Activated T-helper 1 cell treated with Interleukin-2 at 50 U/mL for 16 hours (primary cell): ENCODE measurements at places on chromosomes 3 and 15.
A peak's percentile ranks its signal among the peaks of the same experiment; 100 is the strongest.

DNA sequence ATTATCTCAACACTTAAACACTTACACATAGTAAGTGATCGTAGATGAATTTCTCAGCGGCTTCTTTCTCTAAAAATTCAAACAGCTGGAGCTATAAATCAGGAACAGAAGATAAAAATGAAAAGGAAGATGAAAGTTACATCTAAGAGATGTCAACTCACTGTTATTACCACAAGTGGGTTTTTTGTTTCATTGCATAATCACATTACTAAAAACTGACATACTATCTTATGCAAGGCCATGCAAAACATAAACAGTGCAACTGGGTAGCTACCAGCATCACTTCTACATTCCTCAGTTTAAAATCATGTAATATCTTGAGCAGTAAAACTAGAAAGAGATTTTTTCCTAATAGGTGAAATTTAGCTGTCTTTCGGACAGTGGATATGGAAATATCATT, 14.9 kb downstream of the MINDY4B start:
- DNase-seq = no peak

DNA sequence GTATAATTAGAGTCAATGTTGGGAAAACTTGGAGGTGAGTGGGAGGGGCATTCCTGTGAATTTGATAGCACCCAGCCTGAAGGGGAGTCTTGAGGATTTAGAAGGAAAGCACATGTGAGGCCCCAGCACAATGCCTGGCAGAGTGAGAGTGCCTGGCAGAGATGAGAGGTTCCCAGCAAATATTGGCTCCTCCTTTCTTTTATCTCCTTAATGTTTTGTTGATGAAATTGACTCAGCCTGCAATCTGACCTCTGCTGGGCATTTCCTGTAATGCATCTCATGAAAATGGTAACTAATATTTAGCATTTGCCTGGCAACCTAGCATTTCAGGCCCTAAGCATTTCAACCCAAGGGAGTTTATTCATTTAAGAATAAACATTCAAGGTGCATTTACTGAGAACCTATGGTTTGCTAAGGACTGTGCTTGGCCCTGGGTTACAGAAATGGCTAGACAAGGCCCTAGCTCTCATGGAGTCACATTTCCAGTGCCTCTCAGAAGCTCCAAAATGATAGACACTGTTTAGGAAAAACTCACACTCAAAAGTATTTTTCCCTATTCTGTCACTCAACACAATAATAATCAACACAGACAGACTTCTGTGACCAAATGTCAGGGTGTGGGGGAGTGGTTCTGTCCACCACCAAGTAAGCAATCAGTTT, 19.0 kb downstream of the PDHB start:
- DNase-seq = peak; percentile 1

- DNase-seq = no peak
Observed at GRCh38 chr3:141112686-141113297, 61.6 kb downstream of the SPSB4 start.

GRCh38 chr3:183279371-183279770, 26.3 kb downstream of the B3GNT5 start:
- no peak for DNase-seq

- no peak for DNase-seq
Observed at GRCh38 chr3:101202640-101203039, 117.7 kb downstream of the IMPG2 start.

- no peak for DNase-seq
Observed at GRCh38 chr3:186094271-186094670, 14.6 kb downstream of the ETV5 start.

DNA sequence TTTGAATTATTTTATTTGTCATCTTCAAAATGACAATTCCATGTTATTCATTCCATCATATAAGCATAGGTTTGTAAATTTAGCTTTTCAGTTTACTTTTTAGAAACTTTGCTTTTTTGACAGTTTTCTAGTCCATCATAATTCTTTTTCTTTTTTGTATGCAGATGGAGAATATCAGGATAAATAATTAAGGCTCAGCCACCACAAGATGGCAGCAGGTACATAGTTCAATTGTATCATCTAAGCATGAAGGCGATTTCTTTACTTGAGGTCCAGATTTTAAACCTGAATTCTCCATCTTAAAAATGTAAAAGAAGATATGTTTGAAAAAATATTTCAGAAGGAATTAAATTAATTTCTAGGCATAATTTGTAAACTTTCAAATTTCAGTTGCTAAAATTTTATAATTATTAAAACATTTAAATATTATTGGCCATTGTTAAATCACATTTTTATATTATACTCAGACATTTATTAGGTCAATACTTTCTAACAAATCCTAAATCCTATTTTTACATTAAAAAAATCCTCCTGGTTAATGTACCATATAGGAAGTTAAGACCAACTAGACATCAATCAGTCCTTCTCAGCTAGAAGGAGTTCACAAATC, 15.1 kb downstream of the PLSCR5 start:
- no peak for DNase-seq

GRCh38 chr15:26260517-26261133, 397.5 kb upstream of the ATP10A start:
- DNase-seq = no peak

GRCh38 chr15:33045066-33045810, 149.3 kb downstream of the FMN1 start:
- DNase-seq = no peak

DNA sequence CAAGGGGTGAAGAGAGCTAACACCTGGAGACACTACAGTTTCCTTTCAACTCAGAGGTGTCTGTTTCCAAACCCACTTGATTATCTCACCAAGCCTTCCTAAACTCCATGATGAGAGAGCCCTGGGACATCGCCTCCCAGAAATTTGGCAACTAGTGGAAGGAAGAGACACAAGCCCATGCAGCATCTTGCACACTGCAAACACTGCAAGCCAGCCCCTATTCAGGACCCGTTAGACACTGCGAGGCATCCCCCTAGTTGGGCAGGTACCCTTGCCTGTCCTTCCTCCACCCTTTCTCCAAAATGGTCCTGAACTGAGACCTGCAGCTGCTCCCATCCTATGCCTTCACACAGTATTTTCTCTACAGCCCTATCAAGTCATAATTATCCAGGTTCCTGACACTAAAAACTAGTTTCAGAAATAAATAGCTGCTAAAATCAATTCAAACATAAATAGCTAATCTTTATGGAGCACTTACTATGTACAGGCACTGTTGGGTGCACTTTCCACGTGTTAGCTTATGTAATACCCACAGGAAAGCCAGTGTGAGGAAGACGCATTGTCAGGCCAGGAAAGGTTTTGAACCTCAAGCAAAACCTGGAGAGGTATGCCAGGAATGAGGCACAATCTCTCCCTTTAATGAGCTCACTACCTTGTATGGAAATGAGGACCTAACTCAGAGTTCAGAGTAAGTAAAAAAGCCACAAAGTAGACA, 2.8 kb downstream of the MAGI1 start:
- DNase-seq = no peak

DNA sequence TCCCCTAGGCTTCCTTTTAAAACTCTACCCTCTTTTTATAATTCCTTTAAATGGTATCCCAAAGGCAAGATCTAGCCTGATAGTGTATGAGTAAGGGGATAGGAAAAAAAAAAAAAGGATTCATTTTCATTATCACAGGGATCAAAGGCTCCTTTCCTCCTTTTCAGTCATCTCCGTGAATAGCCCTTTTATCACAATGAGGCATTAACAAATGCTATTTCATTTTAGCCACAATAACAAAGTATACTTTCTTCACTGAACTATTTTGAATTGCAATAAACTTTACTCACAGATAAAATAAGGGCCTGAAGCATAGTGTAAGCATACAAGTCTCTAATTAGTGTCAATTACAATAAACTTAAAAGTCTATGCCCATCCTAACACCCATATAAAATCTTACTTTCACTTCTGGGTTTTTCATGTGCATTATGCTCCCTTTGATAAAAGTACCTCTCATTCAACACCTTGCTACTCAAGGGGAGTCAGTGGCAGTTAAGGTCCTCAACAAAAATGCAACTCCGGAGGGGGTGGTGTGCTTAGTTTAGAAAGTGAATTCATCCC, 8.6 kb downstream of the HIGD1A start:
- DNase-seq = no peak

DNA sequence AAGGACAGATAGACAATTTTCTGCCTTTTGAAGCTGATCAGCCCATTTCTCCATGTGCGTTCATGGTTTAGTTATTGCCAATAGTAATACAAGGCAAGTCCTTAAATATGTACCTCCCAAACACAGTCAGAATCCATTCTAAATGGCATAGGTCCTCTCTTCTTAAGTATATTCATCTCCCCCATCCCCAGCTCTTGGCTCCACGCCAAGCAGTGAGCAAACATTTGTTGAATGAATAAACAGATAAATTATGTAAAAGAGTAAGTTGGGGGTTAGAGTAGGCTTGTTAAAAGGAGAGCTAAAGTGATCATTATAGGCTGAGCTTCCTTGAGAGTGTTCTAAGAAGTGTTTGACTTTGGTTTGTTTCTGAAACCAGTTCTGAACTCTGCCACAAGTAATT, 241.3 kb downstream of the ITPR1 start:
- no peak for DNase-seq
